ENCODE measurements at places on chromosomes 13 and 19.
A peak's percentile ranks its signal among the peaks of the same experiment; 100 is the strongest.

GRCh38 chr19:12000152-12000981, 35.1 kb downstream of the ZNF433 start:
- peak; percentile 34 for DNase-seq

DNA sequence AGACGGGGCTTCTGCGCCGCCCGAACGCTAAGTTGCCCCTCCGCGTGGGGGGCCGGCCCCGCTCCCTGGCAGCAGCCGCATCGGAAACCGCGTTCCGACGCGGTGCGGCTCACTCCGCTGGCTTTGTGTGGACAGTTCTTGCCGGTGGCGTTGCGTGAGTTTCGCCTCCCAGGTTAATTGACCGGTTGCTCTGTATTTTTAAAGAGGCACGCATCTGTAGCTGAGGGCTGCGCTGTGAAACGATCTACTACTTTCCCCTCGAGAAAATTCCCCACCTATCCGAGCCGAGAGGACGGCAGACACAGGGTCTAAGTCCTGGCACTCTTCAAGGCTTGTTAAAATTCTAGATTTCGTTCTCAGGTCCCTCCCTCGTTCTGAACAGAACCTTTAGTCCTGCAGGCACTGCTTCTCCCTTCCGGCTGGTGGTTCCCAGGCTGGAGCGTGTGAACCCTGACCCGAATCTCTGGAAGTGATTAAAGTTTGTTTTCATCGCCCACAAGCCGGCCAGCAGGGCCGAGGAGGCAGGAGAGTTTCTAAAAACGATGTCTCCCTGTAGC, 933 bp downstream of the ARHGEF7 start:
- DNase-seq = no peak

DNA sequence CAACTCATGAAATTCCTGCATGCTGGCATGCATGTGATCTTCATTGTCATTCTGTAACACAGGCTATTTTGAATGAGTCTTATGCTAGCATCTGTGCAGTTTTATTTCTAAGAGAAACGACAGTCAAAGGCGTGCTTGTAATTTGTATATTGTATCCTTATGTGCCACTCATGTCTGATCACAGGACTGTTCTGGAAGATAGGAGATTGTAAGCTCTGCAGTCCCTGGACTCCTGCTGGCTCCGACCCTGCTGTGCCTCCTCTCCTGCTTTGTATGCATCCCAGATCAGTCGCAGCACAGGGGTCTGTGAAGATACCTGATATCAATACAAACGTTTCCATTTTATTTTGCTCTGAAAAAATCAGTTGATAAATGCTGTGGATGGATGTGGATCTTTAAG, 653.1 kb downstream of the LIG4 start:
- DNase-seq = no peak

- DNase-seq = no peak
These were observed 139.6 kb downstream of the CACNA1A start for GRCh38 chr19:13366529-13367143.

DNA sequence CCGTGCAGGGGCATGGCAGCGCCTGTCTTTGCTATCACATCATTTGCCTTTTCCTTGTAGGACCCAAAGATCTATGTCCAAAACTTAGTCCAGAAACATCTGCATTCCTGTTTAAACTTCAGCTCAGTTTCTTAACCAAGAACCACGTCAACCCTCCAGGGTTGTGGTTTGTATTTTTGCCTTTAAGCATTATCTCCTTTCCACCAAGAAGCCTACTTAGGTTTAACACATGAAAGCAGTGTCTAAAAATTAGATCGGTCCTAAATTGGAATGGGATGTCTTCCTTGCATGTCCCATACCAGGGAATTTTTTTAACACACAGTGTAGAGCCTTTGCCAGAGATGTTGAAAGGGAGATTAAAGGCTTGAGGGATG, 38.8 kb downstream of the DHRS12 start:
- DNase-seq = no peak

DNA sequence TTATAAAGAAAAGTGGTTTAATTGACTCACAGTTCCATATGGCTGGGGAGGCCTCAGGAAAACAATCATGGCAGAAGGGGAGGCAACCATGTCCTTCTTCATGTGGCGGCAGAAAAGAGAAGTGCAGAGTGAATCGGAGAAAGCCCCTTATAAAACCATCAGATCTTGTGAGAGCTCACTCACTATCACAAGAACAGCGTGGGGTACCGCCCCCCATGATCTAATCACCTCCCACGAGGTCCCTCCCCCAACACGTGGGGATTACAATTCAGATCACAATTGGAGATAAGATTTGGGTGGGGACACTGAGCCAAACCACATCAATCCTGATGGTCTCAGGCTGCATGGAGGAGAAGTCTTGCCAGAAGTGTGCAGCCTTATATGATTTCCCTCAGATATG, 26.0 kb downstream of the TM9SF2 start:
- DNase-seq = peak; percentile 32

- no peak for DNase-seq
These were observed 176.1 kb upstream of the KLHL1 start for GRCh38 chr13:70284371-70284770.

DNA sequence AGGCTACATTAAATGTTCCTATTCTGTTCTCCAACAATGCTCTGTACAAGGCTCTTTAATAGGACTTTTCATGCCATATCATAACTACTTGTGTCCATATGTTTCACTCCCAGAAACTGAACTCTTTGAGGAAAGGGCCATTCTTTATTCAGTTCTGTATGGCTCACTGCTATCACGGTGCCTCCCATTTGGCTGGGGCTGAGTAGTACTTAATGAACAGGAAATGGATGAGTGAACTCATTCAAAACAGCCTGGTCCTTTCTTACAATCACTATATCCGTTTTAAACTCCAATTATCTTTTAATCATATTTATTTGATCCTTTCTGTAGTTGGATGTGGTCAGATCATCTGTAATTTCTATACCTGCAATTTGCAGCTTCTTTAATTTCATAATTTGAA, 410.6 kb downstream of the TBC1D4 start:
- DNase-seq = no peak

DNA sequence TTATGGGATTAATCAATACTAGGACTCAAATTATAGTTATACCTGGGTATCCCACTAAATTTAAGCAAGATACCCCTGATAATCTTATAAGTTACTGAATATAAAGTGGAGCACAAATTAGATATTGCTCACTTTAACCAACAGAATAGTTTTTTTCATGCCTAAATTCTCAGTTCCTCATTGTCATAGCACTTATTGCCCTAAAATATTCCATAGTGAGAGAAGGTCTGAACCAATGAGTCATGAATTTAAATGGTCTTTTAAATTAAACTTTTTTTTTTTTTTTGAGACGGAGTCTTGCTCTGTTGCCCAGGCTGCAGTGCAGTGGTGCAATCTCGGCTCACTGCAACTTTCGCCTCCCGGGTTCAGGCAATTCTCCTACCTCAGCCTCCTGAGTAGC, 42.4 kb downstream of the ZNF136 start:
- no peak for DNase-seq
